Kidney (tissue), 22 donors: ENCODE measurements at places on chromosomes 7 and 10.

- H3K27me3 ChIP-seq: no peaks in the 10 kb centered on the region
- no peak for DNase-seq
- H3K27ac ChIP-seq: no peak overlapping the region
Measured at GRCh38 chr7:131602304-131602993, 46.0 kb upstream of the PODXL start.

DNA sequence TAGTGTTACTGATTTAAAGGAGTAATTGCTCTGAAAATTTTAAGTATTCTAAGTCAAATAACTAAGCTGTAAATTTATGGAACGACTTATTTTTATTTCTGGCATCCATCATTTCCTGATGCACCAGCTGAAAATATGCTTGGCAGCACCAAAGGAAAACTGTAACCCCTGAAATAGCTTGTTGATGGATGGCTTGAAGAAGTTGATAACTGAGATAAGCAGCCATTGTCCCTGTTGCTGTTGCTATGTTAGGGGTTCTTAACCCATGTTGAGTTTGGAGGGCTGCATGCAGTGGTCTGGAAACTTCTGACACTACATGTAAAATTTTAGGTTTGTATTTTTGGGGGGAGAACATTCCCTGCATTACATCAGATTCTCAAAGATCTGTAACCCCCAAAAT, 30.6 kb downstream of the RPA3 start:
- H3K36me3 ChIP-seq: no peaks in the 10 kb centered on the region
- peaks cover 11% of the 10 kb centered on the region for H3K4me1 ChIP-seq
- no peaks in the 10 kb centered on the region for H3K27me3 ChIP-seq
- no peak overlapping the region for H3K4me3 ChIP-seq
- DNase-seq: no peak

GRCh38 chr10:125783957-125784356, 8.3 kb upstream of the MMP21 start:
- no peaks in the 10 kb centered on the region for H3K36me3 ChIP-seq
- peaks cover 5% of the 10 kb centered on the region for H3K4me1 ChIP-seq
- no peak overlapping the region for H3K27ac ChIP-seq
- no peaks in the 10 kb centered on the region for H3K27me3 ChIP-seq
- no peak overlapping the region for H3K4me3 ChIP-seq

DNA sequence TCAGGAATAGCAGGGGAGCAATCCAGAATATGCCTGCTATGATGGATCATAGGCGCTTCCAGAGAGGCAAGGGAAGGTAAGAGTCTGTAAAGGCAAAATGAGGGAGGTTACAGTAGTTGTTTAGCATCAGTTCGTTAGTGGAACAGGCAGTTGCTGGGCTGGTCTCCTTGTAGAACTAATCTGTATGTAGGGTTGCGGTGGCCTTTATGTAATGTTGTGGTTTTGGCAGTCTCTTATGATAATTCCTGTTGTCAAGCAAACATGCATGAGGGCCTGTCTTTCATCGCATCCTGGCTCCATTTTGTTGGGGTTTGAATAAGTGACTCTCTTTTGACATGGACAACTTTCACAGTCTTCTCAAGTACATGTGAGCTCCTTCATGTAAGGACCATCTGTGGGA, 427.8 kb upstream of the LRGUK start:
- H3K27ac ChIP-seq: no peak overlapping the region
- no peaks in the 10 kb centered on the region for H3K4me1 ChIP-seq
- H3K27me3 ChIP-seq: no peaks in the 10 kb centered on the region

DNA sequence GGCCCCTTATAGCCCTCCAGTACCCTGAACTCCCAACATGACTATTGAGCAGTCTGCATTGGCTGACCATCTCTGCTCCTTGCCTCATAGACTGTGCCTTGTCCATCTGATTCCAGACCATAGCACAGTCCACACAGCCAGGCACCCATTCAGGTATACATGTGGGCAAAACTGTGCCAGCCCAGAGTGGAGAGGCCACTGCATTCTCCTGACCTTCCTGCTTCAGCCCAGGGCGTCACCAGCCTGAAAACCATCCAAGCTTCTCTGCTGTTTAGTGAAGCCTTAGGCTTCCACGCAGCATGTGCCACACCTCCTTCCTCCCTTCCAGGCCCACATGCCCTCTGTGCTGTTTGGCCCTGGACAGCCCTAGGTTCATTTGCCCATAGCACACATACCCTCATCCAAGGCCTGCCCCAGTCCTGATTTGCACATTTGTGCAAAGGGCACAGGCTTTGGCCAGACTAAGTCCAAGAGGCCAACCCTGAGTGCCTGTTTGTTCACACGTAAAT, 10.5 kb downstream of the DDX56 start:
- DNase-seq: no peak
- H3K36me3 ChIP-seq: peaks cover 23% of the 10 kb centered on the region
- no peaks in the 10 kb centered on the region for H3K27me3 ChIP-seq
- H3K4me1 ChIP-seq: no peaks in the 10 kb centered on the region
- H3K27ac ChIP-seq: no peak overlapping the region
- no peak overlapping the region for H3K4me3 ChIP-seq

DNA sequence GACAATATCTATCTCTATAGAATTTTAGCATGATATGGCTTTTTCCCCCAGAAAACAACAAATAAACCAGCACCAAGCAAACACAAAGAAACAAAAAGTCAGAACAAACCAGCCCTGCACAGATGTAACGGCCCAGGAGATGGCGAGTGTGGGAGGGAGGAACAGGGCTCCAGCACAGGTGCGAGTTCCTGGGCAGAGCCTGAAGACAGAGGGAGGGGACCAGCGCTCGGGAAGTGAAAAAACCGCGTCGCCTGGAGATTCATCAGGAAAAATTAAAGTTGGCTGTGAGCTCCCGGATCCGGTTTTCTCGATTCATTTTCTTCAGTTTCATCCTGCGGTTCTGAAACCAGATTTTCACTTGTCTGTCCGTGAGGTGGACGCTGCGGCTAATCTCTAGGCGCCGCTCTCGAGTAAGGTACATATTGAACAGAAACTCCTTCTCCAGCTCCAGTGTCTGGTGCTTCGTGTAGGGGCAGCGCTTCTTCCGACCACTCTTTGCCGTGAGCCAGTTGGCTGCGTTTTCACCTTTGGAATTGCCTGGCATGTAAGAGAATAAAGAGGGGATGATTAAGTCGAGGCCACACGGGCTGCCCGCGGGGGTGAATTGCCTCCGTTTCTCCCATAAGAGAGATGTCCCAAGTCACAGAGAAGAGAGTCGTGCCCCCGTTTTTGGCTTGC, 2.3 kb downstream of the HOXA10 start:
- H3K36me3 ChIP-seq: no peaks in the 10 kb centered on the region
- H3K4me1 ChIP-seq: no peaks in the 10 kb centered on the region
- no peaks in the 10 kb centered on the region for H3K27me3 ChIP-seq

DNA sequence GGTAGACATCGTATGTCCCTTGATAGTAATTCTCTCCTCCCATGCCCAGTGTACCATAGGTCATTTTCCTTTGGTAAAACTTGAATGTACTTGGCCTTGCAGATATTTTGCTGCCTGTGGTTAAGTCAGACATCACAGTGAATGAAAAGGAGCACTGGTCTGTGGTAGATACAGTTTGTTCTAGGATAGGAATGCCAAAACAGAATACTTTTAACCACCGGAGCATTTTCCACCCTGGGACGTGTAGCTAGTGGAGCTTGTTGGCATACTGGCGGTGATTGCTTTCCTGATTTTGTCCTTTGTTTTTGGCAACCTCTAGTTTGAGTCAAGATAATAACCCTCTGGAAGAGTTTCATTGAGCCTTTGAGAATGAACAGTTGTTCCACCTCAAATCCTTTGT, 92.0 kb upstream of the BMPER start:
- H3K27me3 ChIP-seq: no peaks in the 10 kb centered on the region
- DNase-seq: no peak
- H3K27ac ChIP-seq: no peak overlapping the region
- no peaks in the 10 kb centered on the region for H3K4me1 ChIP-seq
- no peaks in the 10 kb centered on the region for H3K36me3 ChIP-seq

- H3K4me1 ChIP-seq: no peaks in the 10 kb centered on the region
- peak overlapping the region; percentile 61 for H3K4me3 ChIP-seq
Measured at GRCh38 chr10:15439341-15439842, 68.3 kb upstream of the FAM171A1 start.

DNA sequence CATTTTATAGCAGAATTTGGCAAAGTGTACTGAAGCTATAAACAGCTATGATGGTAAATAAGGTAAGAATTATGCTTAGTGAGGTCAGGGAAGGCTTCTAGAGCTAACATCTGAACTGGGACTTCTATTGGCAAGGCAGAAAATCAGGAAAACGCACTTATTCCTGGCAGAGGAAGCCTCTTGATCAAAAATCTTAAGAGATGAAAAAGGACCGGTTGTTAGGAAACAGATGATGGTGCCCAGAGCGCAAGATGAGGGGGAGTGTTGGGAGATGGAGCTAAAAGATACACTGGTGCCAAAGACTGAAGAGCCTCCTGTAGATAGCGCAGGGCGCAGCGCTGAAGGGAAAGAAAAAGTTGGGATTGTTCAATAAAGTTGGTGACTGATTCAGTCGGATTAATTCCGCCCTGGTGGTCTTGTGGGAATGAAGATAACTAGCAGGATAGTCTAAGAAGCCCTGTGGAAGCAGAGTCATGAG, 550 bp upstream of the CALU start:
- H3K27me3 ChIP-seq: no peaks in the 10 kb centered on the region
- no peaks in the 10 kb centered on the region for H3K36me3 ChIP-seq
- H3K4me3 ChIP-seq: peak overlapping the region; percentile 98

- DNase-seq: no peak
- no peaks in the 10 kb centered on the region for H3K4me1 ChIP-seq
- no peak overlapping the region for H3K4me3 ChIP-seq
- H3K36me3 ChIP-seq: no peaks in the 10 kb centered on the region
Measured at GRCh38 chr7:158075633-158076001, 512.0 kb downstream of the PTPRN2 start.
